ENCODE measurements at places on chromosomes 5 and 9. TPM values are rescaled to one million over a fixed set of nuclear protein-coding genes. Genes with fewer than 3 reads are reported as not detected.

LMAN2 gene
- 243 TPM for polyA plus RNA-seq

SPATA31C1 gene
- not detected for polyA plus RNA-seq

PCAT7 gene
- 0.71 TPM for polyA plus RNA-seq

N4BP3 gene
- 0.06 TPM for polyA plus RNA-seq

MLLT3 gene
- polyA plus RNA-seq = 0.80 TPM

PCDH12 gene
- 0.74 TPM for polyA plus RNA-seq

KIF4B gene
- not detected for polyA plus RNA-seq
